ENCODE measurements at places on chromosomes 2 and 18. TPM values are rescaled to one million over a fixed set of nuclear protein-coding genes. Genes with fewer than 3 reads are reported as not detected.

- peak; percentile 29 for DNase-seq
These were observed 748 bp upstream of the ZNF804A start for GRCh38 chr2:184597571-184597991.

- DNase-seq = no peak
These were observed 72.1 kb downstream of the STPG4 start for GRCh38 chr2:47083005-47083404.

GRCh38 chr2:45237850-45238542 lies 228.7 kb upstream of the SIX2 start:
- no peak for DNase-seq

- DNase-seq = no peak
These were observed 8.0 kb downstream of the ZNF516 start for GRCh38 chr18:76487070-76487469.

- no peak for DNase-seq
These were observed 212.8 kb downstream of the TWIST2 start for GRCh38 chr2:239060676-239061075.

The DRC1 gene
- polyA plus RNA-seq = not detected

The TTN gene
- polyA plus RNA-seq = 0.04 TPM

The GPR17 gene
- 0.47 TPM for polyA plus RNA-seq
